ELR (cell line): ENCODE measurements at places on chromosomes 7 and 10.

DNA sequence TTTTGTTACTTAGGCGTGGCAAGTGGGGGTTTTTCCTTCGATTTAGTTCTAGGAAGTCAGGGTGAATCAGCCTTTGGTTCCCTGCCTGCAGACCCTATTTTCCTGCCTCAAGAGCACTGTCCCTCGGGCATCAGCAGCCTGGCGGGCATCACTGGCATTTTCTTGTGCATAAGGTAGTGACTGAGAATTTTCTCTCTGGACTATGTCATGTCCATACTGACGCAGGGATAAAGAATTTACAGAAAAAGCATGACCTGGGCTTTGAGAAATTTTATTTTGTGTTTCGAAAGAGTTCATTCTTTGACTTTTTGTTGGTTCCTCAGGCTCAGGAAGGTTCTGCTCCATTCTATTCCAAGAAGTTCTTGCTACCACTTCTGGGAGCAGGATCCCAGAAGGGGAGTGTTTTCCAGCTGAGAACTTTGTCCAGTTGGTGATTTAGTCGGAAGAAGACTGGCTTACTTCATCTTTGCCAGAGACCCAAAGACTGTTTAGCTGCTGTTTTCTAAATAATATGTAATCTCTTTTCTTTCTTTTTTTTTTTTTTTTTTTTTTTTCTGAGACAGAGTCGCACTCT lies 213.9 kb upstream of the SH2B2 start:
- DNase-seq, result peak; percentile 79

GRCh38 chr7:111074748-111075146 lies 16.2 kb upstream of the LRRN3 start:
- no peak for DNase-seq

DNA sequence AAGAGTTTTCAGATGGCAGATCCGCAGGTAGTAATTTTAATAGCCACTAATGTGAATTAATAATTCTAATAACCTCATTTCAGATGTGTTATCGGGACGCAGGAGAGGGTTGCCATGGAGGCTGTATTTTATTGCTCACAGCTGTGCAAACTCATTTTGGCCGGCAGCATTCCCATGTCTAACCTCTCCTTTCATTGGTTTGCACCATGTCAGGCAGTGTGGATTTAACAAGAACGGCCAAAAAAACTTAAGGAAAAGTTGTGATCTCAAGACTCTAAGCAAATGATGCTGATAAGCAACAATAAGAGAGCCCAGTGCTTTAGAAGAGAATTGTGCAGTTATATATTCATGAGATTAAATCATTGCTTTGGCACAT lies 88.7 kb upstream of the NRP1 start:
- DNase-seq, result no peak

DNA sequence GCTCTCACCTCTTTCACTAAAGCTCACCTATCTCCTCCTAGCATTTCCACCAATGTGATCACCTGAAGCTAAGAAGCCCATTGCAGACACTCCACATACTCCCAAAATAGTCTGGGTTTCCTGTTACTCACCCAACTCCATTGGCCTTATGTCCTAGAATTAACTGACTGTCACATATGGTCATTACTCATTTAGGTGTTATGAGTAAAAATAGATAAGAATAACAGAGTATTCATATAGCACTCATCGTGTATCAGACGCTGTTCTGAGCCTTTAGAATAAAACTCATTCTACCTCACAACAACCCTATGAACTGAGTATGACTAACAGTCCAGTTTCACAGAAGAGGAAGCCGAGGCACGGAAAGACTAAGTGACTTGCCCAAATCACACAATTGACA lies 174.2 kb upstream of the NPVF start:
- no peak for DNase-seq

GRCh38 chr7:78683566-78683965 lies 769.9 kb downstream of the MAGI2 start:
- no peak for DNase-seq

GRCh38 chr7:41416208-41416595 lies 286.7 kb downstream of the INHBA start:
- no peak for DNase-seq

DNA sequence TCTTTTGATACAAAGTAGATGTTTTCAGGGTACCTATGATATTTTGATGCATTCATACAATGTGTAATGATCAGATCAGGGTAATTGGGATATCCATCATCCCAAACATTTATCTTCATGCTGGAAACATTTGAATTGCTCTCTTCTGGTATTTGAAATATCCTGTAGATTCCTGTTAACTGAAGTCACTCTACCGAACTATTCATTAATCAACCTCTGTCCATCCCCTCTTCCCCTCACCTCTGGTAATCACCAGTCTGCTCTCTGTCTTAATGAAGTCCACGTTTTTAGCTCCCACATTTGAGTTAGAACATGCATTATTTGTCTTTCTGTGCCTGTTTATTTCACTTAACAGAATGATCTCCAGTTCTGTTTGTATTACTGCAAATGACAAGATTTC lies 11.3 kb downstream of the MTG1 start:
- peak; percentile 27 for DNase-seq

GRCh38 chr7:128037081-128037480 lies 5.8 kb upstream of the LRRC4 start:
- no peak for DNase-seq

DNA sequence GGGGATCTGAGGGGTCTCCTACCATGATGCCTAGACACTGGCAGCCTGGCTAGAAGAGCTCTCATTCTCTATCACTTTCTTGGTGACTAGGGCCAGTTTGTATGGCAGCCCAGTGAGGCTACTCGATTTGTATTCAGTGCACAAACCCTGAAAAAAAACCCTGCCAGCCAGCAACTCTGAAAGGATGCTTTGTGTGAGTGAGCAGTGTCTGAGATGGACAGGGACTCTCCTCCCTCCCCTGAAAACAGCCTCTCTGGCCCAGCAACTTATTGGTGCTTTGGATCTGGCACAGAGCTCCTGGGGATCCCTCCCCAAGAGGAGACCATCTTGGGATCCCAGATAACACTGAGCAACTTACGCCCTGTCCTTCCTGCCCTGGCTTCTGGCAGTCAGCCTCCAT lies 10.8 kb upstream of the LRRC4 start:
- DNase-seq, result no peak

DNA sequence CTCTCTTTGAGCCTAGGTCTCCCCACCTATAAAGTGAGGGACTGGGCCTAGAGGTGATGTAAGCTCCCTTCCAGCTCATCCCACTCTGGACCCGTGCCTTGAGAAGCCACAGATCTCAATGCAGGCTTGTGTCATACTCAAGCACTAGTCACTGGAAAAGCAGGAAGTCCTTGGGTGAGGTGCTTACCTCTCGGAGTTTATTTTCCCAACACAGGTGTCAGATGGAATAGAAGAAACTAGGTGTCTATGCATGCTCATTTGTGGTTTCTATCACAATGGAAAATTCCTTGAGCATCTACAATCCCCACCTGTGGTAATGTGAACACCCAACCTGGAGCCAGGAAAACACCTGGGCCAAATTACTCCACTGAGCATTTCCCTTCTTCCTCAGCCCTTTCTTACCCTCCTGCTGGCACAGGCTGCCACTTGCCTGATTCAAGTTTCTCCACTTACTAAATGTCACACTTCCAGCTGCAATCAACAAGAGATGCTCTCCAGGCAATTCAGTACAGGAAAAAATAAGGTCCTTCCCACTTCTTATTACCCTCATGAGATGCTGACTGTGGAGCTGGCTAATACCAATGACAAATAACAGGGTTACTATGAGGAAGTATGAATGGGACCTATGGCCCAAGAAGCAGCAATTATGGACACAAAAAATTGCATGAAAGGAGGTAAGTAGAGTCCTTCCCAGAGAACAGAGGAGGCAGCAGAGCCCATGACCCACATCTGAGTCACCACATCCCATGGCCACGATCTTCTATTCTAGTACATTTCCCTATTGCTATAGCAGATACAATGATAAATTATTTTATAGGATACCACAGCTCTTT lies 13.1 kb downstream of the LSM5 start:
- DNase-seq, result peak; percentile 49

DNA sequence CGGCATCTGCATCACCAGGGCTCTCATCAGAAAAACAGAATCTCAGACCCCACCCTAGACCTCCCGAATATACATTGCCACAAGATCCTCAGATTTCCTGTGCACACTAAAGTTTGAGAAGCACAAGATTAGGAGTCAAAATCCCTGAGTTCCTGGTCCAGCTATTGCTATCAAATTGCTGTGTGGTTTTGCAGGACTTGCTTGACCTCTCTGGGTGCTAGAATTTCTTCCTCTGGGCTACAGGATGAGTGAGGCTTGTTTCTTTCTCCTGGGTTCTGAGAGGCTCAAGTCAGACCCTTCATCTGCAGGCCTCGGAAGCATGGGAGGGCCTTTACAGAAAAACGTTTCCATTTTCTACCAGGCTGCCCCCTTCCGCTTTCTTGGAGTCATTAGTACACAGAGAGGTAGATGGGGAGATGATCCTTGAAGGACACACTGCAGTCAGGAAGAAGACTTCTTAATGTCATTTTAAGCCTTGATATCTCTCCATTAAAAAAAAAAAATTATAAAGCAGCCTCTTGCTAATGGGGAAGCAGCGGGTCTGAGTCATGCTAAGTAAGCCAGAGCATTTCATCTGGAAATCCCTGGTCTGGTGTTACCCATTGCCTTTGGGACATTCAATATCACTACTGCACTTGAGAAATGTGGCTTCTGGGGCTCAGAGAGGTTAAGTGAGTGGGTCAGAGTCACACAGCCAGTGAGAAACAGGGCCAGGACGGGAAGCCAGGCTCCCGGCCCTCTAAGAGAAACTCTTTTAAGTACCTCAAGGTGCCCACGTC lies 173.5 kb downstream of the KCNMA1 start:
- peak; percentile 52 for DNase-seq

GRCh38 chr10:121404611-121405010 lies 193.6 kb downstream of the FGFR2 start:
- no peak for DNase-seq

GRCh38 chr7:157570531-157571200 lies 233.9 kb downstream of the DNAJB6 start:
- DNase-seq, result peak; percentile 2

DNA sequence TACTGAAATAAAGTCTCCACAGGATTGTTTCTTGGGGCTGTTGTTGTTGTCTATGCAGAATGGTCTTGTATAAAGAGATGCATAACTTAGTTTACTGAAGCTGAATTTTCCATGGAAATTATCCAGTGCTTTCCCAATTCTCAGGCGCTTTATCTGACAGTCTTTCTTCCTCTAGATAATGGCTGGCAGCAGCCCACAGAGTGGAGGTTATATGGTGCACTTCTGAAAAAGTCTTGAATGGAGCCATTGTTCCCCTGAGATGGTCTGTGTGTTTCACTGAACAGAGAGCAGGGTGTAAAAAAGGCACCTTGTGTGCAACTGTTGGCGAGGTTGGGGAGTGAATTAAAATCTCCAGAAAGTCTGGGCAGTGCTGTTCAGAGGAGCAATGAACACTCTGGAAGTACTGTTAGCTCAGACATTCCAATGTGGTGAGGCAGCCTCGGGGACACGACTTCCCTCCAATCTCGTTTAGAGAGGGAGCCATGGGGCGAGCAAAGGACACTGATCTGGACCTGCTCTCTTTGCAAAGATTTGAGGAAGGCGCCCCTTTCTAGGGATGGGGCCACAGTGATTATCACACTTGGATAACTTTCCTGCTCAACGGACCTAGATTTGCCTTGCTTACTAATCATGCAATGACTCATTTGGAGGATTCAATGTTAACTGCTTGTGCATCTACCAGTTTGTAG lies 2.0 kb upstream of the PLCE1 start:
- peak; percentile 82 for DNase-seq

DNA sequence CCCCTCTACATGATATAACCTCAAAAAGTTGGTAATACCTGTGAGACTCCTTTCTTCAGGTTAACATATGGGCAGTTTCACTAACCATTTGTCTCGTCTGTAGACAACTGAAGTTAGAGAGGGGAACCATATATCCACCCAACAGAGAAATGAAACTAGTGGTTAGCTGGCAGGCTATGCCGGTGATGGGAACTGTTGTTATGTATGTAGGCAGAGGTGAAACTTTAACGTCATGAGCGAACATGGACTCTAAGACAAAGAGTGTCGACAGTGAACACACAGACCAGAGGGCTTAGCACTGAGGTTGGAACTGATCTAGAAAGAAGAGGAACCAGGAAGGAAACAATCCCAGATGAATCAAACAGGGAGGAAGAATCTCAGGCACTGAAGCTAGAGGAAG lies 112.4 kb downstream of the ELMO1 start:
- no peak for DNase-seq
